Astrocyte (in vitro differentiated cells and primary cell): ENCODE measurements at places on chromosomes 16 and 17. TPM values are rescaled to one million over a fixed set of nuclear protein-coding genes. Genes with fewer than 3 reads are reported as not detected.

The VASN gene
- 32.0 and 38.7 TPM in 2 replicates for total RNA-seq

The ZG16B gene
- total RNA-seq, result not detected in 2 replicates

The KRTAP2-1 gene
- not detected in 2 replicates for total RNA-seq

DNA sequence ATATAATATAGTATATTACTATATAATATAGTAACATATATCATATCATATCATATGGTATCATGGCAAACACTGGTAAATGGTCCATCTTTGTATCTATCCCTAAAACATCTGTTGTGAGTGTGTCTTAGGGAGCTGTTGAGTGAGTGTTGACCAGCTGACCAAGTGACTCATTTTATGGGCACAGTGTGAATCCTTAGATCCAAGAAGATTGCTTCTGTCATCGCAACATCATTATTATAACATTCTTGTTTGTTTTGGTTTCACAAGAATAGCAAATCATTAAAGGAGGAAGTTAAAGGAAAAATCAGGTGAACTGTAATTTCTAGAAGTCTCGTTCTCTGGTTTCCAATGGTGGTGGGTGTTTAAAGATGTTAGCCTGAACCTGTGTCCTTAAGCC, 11.7 kb upstream of the MAF start:
- peak; percentile 42 for DNase-seq

GRCh38 chr17:8464941-8465340, 29.3 kb downstream of the NDEL1 start:
- DNase-seq, result no peak

GRCh38 chr16:11361701-11362451, 16.6 kb downstream of the RMI2 start:
- no peak for DNase-seq

- no peak for DNase-seq
Measured at GRCh38 chr17:6299275-6299674, 135.6 kb downstream of the AIPL1 start.
